ENCODE measurements at places on chromosomes 12 and 14.

GRCh38 chr12:51186465-51187085 is 13.6 kb upstream of the TFCP2 start:
- no peak for DNase-seq

GRCh38 chr12:11085419-11085818 is 6.7 kb downstream of the TAS2R43 start:
- no peak for DNase-seq

- no peak for DNase-seq
Measured at GRCh38 chr12:58046271-58046670, 104.9 kb downstream of the ATP23 start.

DNA sequence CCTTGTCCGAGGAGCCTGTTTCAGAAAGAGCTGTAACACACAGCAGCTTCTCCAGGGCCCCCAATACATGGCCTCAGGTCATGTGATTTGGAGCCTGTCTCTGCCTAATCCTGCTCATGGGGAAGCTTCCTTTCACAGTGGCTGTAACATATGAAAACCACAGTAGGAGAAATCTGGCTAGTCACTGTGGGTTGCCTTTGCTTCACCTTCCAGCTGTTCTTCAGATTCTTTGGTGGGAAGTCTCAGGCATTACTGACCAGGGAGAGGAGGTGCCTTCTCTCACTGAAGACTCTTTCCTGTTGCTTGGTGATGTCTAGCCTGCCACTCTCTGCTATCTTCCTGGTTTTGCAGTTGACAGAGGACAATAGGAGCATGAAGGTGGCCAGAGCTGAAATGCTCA is 350.6 kb downstream of the DPF3 start:
- DNase-seq: no peak

- no peak for DNase-seq
Measured at GRCh38 chr14:21042918-21043317, 756 bp downstream of the RNASE7 start.

DNA sequence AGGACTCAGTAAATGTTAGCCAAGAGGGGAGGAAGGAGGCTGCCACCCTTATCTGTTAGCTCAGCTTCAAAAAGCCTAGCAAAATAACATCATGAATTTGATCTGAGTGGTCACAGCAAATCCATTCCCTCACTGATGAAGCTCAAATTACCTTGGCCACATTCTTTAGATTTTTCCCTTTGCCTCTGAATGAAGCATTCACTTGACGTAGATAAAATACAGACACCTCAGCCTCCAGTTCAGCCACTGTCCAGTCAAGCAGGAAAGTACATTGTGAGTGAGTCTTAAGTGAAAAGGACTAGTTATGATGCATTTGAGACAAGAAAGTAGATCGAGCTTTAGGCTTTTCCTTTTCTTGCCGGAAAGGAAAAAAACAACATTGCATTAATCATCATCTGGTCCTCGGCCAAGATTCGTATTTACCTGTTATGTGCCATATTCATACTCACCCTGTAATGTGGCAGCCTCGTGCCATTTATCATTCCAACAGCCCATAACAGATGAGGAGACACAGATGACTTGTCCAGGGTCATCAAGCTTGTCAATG is 146.5 kb downstream of the ETV6 start:
- no peak for DNase-seq

DNA sequence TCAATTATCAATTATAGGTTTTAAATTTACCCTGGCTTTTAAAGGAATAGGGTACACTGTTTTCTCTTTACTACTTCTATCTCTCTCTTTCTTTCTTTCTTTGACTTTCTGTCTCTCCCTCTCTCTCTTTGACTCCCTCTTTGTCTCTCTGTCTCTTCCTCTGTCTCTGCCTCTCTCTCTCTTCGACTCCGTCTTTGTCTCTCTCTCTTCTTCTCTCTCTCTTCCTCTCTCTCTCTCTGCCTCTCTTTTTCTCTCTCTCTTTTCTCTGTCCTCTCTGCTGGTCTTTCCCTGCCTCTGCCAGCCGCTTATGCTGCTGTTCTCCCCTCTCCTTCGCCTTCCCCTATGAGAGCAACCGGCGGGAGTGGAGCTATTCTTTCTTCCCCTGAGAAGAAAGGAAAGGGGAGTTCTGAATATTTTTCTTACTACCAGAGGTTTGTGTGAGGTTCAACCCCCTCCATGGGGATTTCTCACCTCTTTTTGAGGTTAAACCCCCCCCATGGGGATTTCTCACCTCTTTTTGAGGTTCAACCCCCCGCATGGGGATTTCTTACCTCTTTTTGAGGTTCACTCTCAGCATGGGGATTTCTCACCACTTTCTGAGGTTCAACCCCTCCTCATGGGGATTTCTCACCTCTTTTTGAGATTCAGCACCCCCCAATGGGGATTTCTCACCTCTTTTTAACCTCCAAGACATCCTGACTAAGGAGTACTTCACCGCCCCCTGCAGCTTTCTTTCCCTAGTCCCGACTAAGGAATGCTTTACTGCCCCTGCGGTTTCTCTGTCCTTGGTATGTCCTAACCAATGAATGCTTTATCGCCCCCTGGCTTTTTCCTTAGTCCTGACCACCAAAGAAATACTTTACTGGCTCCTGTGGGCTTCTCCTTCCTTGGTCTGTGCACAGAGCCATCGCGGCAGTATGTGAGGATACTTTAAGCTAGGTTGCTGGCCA is 27.4 kb upstream of the DDHD1 start:
- DNase-seq: peak; percentile 8

DNA sequence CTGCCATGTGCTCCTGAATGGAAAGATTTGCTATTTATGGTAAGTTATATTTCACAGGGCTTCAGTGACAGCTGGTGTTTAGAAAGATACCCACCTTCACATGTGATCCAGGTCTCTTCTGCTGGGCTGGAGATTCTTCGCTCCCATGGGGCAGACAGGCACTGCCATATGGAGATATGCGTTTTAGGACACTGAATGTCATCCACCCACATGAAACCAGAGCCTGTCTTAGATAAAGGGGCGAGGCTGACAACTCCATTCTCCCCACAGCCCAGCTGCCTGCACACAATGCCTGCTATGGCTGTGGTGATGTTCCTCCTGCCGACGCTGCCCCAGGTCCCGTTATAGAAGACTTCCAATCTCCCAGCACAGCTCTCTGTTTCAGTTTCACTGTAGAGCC is 69.4 kb downstream of the ACSM4 start:
- DNase-seq: no peak

- DNase-seq: no peak
Measured at GRCh38 chr12:1863823-1864222, 43.5 kb downstream of the LRTM2 start.

- DNase-seq: no peak
Measured at GRCh38 chr12:113862590-113863454, 103.3 kb downstream of the RBM19 start.

- no peak for DNase-seq
Measured at GRCh38 chr12:127558361-127558760, 708.6 kb upstream of the TMEM132C start.

GRCh38 chr14:95564060-95564459 is 29.2 kb downstream of the GLRX5 start:
- DNase-seq: no peak

DNA sequence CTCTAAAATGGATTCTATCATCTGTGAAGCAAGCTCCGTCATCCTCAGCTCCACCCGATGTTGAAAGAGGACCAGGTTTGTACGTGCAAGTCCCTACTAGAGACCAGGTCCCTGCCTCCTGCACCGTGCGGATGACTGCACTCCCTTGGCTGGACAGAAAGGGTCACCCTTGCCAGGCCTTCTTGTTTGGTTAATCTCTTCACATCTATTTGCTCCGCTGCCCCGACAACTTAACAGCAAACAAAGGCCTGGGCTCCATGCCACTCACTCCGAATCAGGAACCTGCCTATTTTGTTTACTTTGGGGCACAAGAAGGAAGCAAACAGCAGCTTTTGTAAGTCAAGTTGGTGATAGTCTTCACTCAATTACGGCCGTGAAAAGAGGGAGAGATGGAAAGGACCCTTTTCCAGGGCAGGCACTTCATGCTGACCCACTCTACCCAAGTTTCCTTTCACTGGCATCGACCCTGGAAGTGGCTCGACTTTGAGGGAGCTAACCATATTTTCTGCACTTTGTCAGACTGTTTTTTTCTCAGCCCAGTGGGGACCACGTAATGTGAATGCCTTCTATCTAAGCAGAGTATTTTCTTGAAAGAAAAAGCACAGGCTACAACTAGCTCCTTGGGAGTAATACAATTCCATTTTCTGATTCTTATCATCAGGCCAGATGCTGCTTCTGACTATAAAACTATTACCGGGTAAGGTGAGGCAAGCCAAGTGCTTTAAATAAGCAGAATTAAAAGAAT is 202.6 kb downstream of the FOXN3 start:
- no peak for DNase-seq

GRCh38 chr12:131139363-131140068 is 185.8 kb downstream of the ADGRD1 start:
- DNase-seq: no peak

DNA sequence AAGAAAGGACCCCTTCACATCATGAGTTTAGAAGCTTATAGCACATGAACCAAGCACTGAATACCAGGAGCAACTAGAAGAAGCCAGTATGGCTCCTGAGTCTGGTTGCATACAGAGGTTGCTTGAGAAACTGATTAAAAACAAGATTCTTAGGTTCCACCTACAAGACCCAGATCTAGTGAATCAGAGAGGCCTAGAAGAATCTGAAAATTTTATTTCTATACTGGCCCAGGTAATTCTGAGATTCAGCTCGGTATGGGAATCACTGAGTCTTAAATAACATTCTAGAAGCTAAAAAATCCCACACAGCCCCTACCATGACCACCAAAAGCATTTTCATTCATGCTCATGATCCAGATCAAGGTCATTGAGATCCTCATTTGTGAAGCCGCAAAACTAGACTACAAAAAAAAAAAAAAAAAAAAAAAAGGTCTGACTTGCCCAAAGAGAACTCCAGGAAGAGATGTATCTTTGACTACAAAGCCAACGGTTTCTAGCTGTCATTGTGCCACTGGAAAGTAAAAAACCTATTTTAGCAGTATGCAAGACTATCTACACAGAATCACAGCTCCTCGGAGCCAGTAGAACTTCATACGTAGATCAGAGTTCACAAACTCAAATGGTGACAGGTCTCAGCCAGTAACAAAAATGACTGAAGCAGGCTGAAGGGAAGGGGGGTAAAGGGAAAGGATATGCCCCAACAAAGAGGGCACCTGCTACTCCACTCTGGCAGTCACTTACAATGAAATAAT is 168.4 kb upstream of the EGLN3 start:
- DNase-seq: no peak

DNA sequence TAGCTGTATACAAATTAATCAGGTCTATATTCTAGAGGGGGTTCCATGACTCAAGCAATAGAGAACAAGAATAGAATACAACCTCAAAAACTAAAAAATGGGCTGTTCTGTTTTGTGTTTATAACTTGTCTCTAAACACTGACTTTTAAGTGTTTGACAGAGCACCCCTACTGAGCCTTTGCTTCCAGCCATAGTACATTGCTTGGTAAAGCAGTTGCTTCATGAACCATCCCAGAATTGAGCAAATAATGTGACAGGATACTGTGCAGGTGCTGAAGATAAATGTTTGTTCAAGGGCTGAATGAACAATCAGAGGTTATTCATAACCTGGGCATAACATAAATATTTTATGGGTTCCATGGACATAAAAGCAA is 11.5 kb downstream of the SPTSSA start:
- DNase-seq: no peak

DNA sequence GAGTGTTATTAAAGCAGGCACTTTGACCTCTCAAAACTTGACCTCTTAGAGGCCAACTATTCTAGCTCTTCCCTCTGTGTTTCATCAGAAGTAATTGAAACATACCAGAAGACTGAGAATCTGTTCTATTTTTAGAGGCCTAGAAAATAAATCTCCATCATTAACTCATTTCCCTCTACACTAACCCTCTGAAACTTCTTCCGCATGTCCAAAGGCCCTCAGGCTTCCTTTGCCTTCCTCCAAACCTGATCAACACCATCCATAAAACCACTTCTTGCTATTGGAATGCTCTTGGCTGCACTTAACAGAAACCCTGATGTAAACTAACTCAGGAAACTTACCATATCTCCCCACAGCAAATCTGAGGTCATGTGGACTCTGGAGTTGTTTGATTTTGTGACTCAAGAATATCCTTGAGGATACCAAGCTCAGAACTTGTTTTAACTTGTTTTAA is 196.4 kb downstream of the RPAP3 start:
- no peak for DNase-seq

DNA sequence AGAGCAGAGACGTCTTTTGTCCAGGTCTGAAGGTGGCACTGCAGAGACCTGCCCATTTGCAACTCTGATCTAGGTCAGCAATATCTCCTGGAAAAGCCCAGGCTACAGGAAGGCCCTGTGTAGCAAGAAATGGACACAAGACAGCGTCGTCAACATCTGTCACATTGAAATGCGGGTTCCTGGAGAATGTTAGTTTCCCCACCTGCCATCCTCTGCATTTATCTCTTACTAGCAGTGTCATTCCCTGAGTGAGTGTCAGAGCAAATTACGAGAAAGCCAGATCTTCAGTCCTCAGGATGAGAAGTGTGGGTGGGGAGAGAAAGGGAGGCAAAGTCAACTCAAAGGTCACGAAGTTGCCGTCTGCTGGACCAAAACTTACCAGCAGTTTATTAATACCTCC is 27.4 kb upstream of the FLVCR2 start:
- no peak for DNase-seq

DNA sequence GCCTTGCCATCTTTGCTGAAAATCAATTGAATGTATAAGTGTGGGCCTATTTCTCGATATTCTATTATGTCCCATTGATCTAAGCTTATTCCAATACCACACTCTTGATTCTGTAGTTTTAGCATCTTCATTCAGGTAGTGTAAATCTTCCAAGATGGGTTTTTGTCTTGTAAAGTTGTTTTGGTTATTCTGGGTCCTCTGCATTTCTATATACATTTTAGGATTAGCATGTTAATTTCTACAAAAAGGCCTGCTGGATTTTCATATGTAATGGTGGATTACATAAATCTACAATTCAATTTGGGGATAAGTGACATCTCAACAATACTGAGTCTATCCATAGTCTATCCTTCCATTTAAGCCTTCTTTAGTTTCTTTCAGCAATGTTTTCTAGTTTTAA is 86.0 kb upstream of the ANO4 start:
- DNase-seq: no peak

GRCh38 chr12:67747869-67748742 is 99.6 kb downstream of the DYRK2 start:
- DNase-seq: no peak

- no peak for DNase-seq
Measured at GRCh38 chr14:66111891-66112290, 374.3 kb upstream of the CCDC196 start.

GRCh38 chr12:26346736-26347135 is 151.4 kb downstream of the SSPN start:
- no peak for DNase-seq

- DNase-seq: no peak
Measured at GRCh38 chr12:89918172-89918846, 209.7 kb upstream of the ATP2B1 start.

GRCh38 chr14:84857571-84857970 is 672.4 kb upstream of the FLRT2 start:
- DNase-seq: no peak

GRCh38 chr12:21065845-21066244 is 65.1 kb upstream of the SLCO1B1 start:
- no peak for DNase-seq

- peak; percentile 69 for DNase-seq
Measured at GRCh38 chr14:21476523-21476924, 235 bp downstream of the RAB2B start.

GRCh38 chr12:115215544-115215943 is 531.6 kb upstream of the TBX3 start:
- no peak for DNase-seq

All from activated CD8-positive, alpha-beta memory T cell treated with anti-CD3 and anti-CD28 coated beads for 4 hours (primary cell).